ENCODE measurements at places on chromosomes 12 and 14.

DNA sequence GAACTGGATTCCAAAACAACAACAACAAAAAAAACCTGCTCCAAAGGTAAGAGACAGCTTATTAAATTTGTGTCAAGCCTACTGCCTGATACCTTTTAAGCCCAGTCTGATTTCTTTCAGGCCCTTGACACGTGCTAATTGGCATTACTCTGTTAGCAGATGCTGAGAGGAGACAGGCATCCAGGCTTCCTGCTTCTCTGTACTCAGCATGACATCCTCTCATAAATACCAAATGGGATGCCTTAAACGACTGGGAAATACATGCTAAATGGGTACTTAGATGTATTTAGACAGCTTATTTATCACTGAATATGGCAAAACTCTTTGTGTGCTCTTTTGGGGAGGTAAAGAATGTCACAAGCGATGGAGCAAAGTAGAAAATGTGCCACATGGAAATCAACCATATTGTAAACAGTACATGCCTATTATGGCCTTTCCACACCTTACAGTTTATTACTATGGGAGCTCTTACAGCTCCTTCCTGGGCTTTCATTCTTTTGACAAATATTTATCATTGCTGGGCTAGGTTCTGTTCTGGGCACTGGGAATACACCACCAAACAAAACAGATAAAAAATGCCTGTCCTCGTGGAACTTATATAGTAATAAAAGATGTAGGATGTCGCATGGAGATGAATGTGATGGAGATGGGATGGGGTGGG is 11.5 kb upstream of the PCED1B start:
- DNase-seq: no peak

GRCh38 chr12:86634456-86635410 is 378.5 kb upstream of the MGAT4C start:
- no peak for DNase-seq

GRCh38 chr14:55117803-55118441 is 11.1 kb upstream of the LGALS3 start:
- no peak for DNase-seq

DNA sequence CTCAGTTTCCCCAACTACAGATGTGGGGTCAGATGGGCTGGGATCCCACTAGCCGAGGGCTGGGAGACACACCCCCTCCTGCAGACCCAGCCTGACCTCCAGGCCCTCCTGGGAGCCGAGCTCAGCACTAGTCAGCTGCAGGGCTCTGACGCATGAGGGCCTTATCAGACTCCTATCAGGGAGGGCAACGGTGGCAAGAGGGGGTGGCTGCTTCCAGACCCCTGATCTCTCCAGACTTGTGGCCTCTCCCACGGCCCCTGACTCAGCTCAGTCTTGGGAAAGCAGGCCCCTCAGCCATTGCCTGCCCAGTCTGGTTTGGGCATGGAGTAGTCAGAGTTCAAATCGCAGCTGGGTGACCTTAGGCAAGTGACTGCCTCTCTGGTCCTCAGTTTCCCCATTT is 2.5 kb downstream of the RASAL1 start:
- no peak for DNase-seq

DNA sequence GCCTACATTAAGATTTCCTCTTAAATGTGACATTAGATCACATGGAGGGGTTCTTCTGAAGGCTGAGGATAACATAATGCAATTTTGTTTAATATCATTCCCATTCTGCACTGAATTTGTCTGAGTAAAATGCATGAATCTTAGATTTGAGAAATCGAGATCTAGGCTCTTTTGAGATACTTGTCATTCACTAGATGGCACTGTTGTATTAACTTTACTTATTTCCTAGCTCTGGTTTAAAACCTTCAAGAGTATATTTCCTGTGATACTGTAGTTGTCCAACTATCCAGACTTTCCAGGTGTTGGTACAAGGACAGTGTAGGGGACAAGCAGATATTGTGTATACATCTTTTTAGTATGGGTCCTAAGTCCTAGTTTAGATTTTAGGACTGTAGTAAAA is 91.7 kb upstream of the SEL1L start:
- no peak for DNase-seq

DNA sequence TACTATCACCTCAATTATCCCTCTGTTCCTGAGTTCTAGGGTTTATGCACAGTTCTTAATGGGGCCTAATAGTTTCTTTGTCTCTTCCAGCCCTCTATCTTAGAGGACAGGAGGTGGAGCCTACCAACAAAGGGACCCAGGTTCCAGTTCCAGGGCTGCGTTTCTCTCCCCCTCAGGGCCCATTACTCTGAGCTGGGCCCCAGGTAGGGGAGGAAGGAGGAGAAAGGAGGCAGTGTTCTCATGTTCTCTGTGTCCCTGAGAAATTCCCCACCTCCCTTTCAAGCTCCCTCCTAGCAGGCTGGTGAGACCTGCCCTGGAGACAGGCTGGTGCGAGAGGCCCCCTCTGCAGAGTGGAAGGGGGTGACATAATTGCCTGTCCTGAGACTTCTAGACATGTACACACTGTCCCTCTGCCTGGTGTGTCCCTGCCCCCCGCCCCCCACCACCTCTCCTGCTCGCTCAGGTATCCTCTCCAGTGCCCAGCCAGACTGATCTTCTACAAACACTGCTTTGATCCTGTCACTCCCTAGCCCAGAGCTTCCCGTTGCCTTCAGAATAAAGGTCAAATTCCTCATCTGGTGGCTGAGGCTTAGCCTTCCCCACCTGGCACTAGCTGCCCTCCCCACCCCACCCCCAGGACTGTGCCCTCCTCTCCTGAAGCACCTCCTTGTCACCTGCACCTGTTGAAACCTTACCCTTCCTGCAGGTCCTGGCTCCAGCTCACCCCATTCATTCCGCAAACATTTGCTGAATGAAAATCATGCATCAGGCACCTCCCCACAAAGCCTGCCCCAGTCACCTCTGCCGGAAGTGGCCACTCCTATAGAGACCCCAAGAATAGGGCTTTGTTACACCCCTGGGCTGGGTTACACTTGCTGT is 21.1 kb upstream of the KRT8 start:
- DNase-seq: no peak

GRCh38 chr12:107525063-107525718 is 160.4 kb upstream of the PWP1 start:
- DNase-seq: no peak

DNA sequence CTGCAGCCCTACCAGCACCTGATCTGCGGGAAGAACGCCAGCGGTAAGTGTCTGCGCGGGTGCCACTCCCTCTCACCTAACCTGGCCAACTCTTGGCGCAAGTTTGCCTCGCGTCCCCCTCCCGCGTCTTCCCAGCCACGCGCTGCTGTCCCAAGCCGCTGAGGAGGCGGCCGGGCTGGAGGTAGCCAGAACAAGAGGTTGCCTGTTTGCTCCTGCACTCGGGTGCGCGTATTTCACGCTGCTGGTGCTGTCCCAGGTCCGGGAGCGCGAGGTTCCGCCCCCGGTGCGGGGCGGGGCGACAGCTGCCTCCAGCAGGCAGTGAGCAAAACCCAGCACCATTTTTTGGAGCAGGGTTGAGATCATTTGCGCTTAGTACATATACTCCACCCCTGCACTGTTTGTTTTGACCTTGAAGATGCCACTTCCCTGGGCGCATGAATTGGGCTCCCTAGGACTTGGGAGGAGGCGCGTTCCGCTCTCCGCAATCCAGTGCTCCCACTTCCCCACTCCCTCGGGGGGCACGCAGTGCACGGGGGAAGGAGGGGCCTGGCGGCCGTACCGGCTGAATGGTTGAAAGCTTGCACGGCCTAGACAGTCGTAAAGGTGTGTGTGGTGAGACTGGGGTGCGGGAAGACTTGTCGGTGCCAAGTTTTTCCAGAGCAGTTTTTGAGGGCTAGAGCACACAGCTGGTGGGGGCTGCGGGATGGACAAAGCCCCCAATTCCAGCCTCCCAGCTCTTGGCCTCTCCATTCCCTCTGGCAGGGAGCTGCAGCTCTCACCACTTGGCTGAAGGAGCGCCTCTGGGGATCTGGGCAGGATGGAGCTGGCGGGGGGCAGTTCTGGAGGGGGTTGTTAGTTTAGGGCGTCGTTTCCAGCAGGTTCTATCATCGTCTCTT is 226.9 kb upstream of the CRY1 start:
- DNase-seq: no peak

DNA sequence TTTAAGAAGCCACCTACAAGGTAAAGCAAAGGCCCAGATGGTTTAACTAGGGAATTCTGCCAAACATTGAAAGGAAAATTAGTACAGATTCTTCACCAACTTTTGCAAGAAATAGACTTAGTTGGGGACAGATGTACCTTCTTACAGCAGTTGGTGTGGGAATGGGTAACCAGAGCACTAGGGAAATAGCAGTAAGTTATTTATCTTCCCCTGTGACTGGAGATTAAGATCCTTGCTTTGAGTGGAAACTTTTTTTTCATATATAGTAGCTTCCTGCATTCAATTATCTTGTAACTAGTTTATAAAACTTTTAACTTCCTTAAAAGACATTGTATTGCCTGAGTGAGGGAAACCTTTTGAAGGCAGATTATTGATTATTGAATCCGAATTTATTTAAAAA is 44.2 kb downstream of the ARID2 start:
- DNase-seq: no peak

GRCh38 chr14:69945912-69946311 is 66.7 kb downstream of the SMOC1 start:
- no peak for DNase-seq

- DNase-seq: no peak
Observed at GRCh38 chr12:31965090-31965489, 5.9 kb downstream of the RESF1 start.

- no peak for DNase-seq
Observed at GRCh38 chr12:127170226-127171180, 1096.5 kb upstream of the TMEM132C start.

GRCh38 chr14:100375266-100375962 is 52.3 kb downstream of the SLC25A47 start:
- DNase-seq: peak; percentile 98

DNA sequence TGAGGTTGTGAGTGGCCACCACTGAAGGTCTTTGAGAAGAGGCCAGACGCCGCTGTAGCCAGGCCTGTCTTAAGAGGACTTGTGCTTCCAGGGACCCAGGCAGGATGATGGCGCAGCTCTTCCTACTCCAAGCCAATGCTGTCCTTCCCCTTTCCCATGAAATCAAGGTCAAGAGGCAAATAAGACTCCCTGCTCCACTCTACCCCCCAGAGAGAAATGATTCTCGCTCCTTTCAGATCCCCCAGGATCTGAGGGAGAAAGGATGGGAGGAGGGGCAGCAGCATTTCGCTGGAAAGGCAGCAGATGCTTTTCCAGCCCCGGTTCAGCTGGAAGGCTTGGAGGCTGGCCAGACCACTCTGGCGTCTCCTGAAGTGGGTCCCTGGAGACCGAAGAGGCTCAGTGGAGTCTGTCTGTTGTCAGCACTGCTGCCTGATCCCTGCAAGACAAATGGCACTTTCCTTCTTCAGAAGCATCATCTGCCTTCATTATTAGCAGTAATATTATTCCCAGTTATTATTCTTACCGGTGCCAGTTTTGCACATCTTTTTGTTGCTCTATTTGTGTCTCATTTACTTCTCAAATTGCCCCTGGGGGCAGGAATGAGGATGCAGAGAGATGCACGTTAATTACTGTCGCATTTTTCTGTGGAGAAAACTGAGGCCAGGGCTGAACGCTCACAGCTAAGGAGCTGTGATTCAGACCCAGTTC is 51.4 kb downstream of the C14orf132 start:
- no peak for DNase-seq

- no peak for DNase-seq
Observed at GRCh38 chr14:100726550-100727085, at the start of gene DLK1. Gene DLK1 (plus strand): TSS chr14:100726892. CDS start chr14:100727069, 177 bp downstream.

GRCh38 chr12:5066251-5066650 is 22.6 kb downstream of the KCNA5 start:
- no peak for DNase-seq

- DNase-seq: no peak
Observed at GRCh38 chr14:54085232-54085761, 128.7 kb upstream of the BMP4 start.

DNA sequence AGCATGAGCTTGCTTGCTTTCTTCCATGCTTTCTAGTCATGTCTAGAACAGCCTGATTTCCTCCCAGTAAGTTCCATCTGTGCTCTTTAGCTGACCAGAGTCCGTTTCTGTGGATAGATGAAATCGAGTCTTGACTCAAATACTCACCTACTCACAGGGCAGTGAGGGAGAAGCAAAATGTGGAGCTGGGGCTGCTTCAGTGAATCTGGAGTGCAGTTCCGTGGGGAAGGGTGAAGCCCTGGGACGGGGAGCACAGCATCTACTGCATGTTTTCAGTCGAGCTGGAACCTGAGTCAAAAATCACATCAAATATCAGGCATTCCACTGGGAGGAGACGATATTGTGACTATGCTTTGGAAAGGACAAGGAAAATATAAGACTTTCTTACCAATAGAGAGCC is 70.3 kb upstream of the PRMT8 start:
- DNase-seq: no peak

GRCh38 chr12:17326649-17327048 is 720.7 kb upstream of the LMO3 start:
- DNase-seq: no peak

- DNase-seq: no peak
Observed at GRCh38 chr12:62718762-62719426, 216.1 kb downstream of the PPM1H start.

GRCh38 chr12:107978201-107978600 is 150.9 kb upstream of the WSCD2 start:
- DNase-seq: no peak

- no peak for DNase-seq
Observed at GRCh38 chr12:88844426-88844825, 264.2 kb upstream of the KITLG start.

- no peak for DNase-seq
Observed at GRCh38 chr12:112243255-112244110, 118.1 kb downstream of the TRAFD1 start.

GRCh38 chr12:100860611-100861010 is 66.0 kb downstream of the ANO4 start:
- DNase-seq: no peak

GRCh38 chr12:9730591-9730990 is 2.3 kb downstream of the CLECL1 start:
- DNase-seq: no peak

DNA sequence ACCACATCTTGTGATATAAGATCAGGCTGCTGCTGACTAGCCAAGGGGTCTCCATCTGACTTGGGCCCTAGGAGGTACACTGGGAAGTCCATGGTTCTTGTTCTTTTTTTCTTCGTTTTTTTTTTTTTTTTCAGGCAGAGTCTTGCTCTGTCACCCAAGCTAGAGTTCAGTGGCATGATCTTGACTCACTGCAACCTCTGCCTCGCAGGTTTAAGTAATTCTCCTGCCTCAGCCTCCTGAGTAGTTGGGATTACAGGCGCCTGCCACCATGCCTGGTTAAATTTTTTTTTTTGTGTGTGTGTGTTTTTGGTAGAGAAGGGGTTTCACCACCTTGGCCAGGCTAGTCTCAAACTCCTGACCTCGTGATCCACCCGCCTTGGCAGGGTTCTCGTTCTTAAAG is 178.2 kb downstream of the RMST start:
- DNase-seq: no peak

All from AG09309 (cell line).